ENCODE measurements at places on chromosomes 4 and X.

- no peak for DNase-seq
These were observed at the start of gene SCD5 for GRCh38 chr4:82798168-82799005. TSS of gene SCD5 (minus strand) at chr4:82798796. CDS start at chr4:82798537, 259 bp downstream.

GRCh38 chr4:142077048-142077447, 440.7 kb downstream of the IL15 start:
- DNase-seq: no peak

DNA sequence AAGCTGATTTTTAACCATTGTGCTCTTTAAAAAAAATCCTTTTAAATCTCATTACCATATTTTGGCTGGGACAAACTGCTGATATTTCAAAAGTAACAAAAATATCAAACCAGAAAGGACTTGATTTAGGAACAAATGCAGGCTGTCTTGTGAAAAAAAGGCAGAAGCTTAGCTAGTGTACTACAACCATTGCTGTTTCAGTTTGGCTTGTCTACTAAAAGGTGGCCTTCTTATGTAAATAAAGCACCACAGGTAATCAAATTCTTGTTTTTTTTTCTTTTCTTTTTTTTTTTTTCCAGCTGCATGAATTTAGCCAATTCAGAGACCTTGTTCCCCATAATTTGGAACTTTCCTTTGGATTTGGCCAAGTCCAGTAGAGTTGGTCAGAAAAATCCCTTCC, 43.8 kb upstream of the MAGEA8 start:
- no peak for DNase-seq

DNA sequence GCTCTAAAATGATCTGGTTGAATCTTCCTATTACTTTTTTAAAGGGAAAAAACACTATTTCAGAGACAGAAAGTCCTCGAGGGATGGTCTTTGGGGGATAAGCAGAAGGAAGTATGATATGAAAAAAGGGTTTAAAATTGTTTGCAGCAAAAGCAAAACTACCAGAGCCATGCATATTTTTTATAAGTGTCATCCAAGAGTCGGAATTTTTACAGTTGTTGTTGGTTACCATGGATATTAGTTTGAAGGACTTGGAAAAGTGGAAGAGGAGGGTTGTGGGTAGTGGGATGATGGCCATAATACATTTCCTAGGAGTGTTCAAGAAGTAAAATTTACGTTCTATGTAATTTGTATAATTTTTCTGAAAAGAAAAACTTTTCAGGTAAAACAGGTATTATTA, 134.4 kb downstream of the PCDH7 start:
- no peak for DNase-seq

- DNase-seq: no peak
These were observed 12.2 kb upstream of the GJB1 start for GRCh38 chrX:71210816-71211215.

DNA sequence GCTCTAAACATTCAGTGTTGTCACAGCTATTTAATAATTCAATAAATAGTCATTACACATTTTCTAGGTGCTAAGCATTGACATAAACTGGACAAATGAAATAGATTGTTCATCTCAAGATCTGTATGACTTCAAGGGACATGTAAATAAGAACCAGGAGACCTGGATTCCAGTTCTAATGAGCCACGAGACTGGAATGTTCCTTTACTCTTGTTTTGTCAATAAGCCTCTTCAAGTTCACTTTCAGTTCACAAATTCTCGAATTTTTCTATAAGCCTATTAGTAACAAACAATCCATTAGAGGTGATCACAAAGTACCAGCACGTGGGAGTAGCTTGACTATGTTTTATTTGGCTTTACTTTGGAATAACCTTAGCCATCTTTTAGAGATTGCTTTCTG, 514.0 kb upstream of the SMIM31 start:
- DNase-seq: no peak

DNA sequence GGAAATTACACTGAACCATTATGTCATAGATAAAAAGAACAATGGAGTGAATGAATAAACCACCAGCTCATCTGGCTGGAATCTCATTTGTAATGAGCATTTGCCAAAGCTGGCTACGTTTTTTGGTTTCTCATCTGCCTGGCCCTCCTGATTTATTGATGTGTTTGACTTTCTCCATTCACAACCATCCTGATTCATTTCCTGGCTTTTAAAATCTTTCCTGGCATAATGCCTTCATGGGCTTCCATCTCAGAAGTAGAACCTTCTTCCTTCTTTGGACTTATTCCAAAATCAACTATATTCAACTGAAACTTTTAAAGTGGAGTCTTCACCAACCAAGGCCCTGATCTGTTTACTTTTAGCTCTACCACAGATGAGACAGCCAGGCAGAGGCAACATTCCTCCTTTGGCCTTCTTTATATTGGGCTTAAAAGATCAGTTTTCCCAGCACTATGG, 36.0 kb upstream of the ARSJ start:
- DNase-seq: no peak

DNA sequence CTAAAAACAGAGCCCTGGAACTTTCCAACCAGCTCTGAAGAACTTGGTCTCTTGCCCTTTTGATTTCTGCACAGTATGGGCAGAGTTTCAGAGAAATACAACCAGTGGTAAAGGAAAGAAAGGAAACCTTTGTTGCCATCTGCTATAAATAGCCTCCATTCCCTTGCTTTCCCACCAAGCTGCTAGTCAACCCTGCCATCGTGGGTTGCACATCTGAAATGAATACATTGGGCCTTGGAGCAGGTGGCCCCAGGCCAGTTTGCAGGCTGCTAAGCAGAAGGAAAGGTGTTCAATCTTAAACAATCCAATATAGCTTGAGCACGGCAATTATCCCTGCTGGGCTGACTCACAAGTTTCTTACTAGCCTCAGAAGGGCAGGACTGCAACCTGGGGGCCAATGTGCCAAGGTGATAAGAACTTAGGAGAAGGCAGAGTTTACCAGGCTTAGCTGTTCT, 142.5 kb downstream of the PPARGC1A start:
- no peak for DNase-seq

DNA sequence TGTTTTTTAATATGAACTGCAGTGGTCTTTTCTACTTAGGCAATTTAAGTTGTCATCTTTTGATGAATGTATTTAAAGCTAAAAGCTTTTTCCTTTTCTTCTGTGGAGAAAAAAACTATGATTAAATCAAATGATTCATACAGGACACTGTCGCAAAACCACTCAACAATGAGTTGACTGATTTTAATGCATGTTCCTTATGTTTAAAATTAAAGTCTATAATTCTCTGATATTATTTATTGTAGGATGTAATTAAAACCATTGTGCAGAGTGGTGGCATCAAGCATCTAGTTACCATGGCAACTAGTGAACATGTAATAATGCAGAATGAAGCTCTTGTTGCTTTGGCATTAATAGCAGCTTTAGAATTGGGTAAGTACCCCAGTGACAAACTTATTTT, 172.5 kb downstream of the RAP1GDS1 start:
- DNase-seq: peak; percentile 38

GRCh38 chrX:23726191-23726590, 16.9 kb downstream of the ACOT9 start:
- no peak for DNase-seq

DNA sequence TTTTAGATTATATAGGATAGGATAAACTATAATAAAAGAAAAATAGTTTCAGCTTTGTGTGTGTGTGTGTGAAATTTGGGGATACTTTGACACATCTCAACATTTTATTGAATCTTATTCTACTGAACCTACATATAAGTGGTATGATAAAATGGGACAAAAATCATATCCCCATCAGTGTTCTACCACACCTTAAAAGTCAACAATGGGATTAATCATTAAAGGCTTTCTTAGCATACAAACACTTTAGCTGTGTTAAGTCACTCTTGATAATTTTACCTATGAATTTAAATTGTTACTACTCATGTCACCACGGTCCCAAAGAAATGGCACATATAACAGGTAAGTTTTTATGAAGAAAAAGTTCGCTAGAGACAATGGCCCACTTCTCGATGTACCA, 37.7 kb upstream of the LRBA start:
- DNase-seq: no peak

DNA sequence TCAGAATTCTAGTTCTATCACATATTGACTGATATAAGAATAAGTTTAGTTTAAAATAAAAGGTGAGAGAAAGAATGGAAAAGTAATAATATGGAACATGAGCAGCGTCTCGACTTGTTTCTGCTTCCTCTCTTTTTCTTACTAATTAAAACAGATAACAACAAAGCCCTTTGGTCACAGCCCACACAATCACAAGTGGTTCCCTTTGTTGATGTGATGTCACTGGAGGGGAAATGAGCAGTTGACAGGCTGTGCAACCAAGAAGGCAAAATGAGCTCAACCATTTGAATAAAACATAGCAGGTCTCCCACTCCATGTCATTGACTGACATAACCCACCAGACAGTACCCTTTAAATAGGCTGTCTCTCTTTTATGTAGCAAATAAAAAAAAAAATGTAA, 342.5 kb upstream of the MAGEB2 start:
- no peak for DNase-seq

DNA sequence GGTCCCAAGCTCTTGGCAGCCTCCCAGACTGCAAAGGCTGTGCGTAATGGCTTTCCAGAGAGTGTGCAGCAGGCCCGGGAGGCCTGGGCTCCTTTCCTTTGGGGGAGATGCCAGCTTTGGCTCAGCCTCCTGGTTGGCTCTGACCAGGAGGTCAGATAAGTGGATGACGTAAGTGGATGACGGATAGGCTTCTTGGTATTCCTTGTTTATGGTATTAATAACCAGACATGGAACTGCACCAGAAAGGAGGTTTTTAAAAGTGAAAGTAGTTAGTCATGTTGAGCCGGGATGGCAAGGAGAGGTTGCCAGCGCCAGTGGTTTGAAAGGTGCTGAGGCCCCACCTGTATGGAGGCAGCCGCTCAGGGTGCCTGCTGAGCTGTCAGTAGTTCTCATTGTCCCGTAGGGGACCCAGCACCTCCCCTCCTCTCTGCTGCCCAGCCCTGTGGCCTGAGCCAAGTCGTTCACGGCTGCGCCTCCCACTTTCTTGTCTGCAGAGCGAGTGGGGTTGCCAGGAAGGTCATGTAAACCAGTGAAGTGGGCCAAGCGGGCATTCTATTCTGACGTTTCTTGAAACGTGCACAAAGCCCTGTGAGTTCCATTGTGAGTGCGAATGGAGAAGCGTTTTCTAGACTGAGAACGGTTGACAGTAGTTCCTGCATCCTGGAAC, 28.7 kb upstream of the STOX2 start:
- DNase-seq: peak; percentile 36

GRCh38 chrX:39532761-39533160, 565.0 kb downstream of the BCOR start:
- DNase-seq: no peak

DNA sequence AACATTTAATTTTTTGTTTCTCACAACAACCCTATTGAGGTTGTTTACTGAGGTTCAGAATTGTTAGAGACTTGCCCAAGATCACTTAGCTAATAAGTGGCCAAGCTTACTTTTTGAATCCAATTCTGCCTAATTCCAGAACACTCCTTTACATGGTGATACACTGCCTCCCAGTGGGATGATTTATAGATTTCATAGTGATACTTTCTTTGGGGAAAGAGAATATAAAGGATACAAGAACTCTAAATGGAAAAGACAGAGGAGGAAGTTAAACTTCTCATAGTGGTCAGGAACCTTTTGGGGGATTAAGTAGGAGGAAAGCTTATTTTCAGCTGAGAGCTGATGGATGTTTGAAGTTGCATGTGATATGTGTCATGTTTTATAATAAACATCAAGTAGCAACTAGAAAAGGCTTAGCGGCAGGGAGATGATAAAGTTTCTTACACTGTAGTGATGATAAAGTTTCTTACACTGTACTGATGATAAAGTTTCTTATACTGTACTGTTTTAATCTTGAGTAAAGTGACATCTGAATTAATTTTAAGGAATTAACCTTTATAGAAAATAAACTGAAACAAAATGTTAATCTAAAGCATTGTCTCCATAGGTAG, 15.3 kb downstream of the STAG2 start:
- DNase-seq: no peak

- no peak for DNase-seq
These were observed 191.4 kb downstream of the SOWAHB start for GRCh38 chr4:76706581-76706980.

GRCh38 chr4:72846280-72847111, 223.0 kb downstream of the COX18 start:
- no peak for DNase-seq

DNA sequence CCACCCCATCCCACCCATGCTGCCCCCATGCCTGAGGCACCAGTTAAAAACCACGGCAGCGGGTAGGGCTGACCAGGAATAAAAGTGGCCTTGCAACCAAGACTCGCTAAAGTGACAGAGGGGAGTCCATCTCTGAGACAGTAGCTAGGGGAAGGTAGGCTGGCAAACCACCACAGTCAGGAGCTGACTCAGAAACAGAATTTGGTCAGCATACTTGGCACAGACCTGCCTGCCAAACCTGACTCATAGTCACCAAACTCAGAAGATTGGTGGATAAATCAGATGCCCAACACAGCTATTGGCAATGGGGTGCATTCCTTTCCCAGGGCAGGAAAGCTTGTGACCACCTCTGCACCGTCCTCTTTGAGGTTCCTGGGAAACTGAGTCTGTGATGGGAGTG, 193.8 kb downstream of the BCOR start:
- no peak for DNase-seq

- DNase-seq: no peak
These were observed 3.3 kb downstream of the PGRMC2 start for GRCh38 chr4:128284317-128284716.

- DNase-seq: no peak
These were observed 13.2 kb downstream of the AMOT start for GRCh38 chrX:112827292-112827903.

DNA sequence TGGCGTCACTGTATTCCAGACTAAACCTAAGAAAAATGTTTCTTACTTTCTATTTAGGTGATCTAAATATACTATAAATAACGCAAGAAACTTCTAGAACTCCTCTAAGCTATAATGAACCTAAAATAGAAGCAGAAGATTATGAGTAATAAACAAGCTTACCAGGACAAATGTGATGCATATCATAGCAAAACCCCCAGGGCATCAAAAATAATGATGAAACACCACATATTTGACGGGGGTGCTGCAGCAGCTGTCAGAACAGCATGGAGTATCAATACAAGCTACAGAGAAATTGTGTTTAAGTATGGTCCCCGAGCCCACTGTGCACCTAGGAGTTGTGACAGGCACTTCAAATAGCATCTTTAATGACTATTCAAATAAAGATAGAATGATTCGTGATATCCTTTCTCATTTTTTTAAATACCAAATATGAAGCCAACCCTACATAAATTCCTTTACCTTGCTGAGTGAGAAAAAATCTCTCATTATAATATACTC, 337.3 kb downstream of the CENPC start:
- no peak for DNase-seq

DNA sequence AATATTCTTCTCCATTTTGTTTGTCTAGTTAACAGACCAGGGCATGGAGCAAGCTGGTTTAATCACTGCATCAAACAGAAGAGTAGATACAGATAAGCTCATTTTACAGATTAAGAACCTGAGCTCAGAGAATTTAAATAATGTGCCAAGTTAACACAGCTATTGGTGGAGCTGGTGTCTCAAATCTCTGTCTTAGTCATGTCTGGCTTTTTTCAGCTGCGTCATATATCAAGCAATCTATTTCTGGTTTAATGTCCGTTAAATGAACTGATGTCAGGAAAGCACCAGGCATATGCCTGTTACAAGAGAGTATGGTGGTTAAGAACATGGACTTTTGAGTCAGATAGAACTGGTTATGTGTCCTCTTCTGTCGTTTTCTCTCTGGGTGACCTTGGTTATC, 79.8 kb upstream of the ADGRA3 start:
- no peak for DNase-seq
